ENCODE measurements at places on chromosomes 4 and X.
A peak's percentile ranks its signal among the peaks of the same experiment; 100 is the strongest.

DNA sequence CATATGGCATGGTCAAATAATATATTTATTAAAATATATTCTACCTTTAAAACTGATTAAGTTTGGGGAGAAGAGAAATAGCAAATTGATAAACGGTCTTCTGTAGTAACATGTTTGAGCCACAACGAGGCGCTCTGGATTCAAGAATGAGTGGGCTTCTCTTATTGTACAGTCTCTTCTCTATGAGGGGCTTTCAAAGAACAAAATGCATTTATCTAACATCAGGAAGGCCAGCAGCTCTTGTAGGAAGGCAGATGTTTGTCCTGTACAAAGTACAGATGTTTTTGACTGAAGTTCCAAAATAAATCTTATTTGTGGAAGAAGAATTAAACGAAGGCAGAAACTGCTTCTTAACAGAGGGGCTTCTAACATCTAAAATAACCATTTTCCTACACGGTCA lies 153.6 kb downstream of the RASL11B start:
- peak; percentile 4 for DNase-seq

- DNase-seq = no peak
These were observed 387.5 kb downstream of the PDGFC start for GRCh38 chr4:156584100-156584499.

GRCh38 chr4:73869130-73870055 lies at the start of gene CXCL1:
Gene CXCL1, plus strand, starts transcription at chr4:73869393. Its CDS starts 78 bp downstream, at chr4:73869471.
- no peak for DNase-seq

- no peak for DNase-seq
These were observed 176.5 kb upstream of the NRK start for GRCh38 chrX:105645667-105646357.

DNA sequence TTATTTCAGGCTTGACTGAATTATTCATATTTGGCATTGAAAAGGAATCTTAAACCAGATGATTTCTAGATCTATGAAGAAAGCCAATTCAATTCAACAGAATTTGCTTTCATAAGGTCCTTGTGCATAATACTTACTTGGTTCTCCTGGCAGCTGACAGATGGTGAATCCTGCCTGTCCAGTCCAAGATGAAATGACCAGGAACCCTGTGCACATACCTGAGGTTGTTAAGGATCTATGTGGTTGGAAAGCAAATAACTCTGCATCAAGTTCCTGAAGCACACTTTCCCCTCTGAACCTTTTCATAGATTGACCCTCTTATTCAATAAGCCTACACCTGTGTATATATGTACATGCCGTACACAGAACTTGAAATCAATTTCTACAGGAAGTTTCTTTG lies 562.7 kb downstream of the PPARGC1A start:
- no peak for DNase-seq

DNA sequence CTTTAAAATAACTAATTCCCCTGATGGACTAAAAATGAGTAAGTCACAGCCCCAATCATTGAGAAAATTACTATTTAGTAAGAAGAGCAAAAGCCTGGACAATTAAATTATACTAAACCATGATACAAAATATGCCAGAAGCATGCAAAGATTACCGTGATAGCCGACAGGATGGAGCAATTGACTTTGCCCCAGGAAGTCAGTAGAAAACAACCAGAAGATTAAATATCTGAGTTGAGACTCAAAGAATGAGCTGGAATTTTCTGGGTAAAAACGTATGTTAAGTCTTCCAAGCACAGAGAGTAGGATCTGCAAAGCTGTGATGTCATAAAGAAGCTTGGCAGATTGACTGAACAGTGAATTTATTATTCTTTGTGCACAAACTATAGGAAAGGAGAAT lies 816.1 kb upstream of the TENM3 start:
- no peak for DNase-seq

- DNase-seq = no peak
These were observed 43.3 kb upstream of the SOD3 start for GRCh38 chr4:24751926-24752539.

- DNase-seq = no peak
These were observed 570.9 kb downstream of the ADGRL3 start for GRCh38 chr4:61771056-61771455.

- peak; percentile 4 for DNase-seq
These were observed 1.2 kb downstream of the CHIC2 start for GRCh38 chr4:54063229-54063628.

GRCh38 chrX:69555481-69556041 lies 51.4 kb downstream of the NALF2 start:
- no peak for DNase-seq

- DNase-seq = no peak
These were observed 125.0 kb upstream of the EDNRA start for GRCh38 chr4:147355847-147356246.

GRCh38 chr4:12137575-12137974 lies 708.9 kb upstream of the HS3ST1 start:
- no peak for DNase-seq

GRCh38 chrX:24963823-24964222 lies 51.9 kb downstream of the ARX start:
- no peak for DNase-seq

- DNase-seq = no peak
These were observed 138.7 kb downstream of the F11 start for GRCh38 chr4:186404562-186405134.

GRCh38 chr4:184838249-184839074 lies 12.7 kb upstream of the ACSL1 start:
- DNase-seq = no peak

DNA sequence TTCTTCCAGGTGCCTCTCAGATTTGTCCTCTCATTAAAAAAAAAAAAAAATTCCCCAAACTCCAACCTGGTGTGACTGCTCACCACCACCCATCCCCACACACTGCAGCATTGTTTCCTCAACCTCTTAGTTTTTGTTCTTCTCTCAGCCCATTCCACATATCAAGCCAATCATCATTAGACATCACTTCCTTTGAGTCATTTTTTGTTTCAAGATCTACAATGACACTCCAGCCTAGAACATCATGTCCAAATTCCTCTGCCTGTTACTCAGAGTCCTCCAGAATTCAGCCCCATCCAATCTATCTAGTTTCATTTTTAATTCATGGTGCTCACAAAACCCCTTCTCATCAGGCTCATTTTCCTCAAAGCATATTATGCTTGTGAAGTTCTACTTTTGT lies 262.5 kb upstream of the TEX13A start:
- DNase-seq = no peak

DNA sequence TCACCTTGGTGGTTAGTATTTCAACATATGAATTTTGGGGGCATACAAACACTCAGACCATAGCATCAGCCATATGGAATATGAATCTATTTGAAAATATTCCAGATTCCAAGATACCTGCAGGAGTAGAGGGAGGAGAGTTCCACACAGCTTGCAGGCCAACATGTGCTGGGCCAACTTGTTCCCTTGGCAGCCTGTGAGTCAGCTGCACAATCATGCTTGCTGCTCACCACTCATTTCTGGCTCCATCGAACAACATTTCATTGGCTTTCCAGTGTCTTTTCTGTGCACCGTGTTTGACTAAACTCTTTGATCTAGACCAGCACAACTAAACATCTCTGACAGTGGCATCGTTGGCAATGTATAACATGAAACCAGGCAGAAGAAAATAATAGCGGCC lies 282.5 kb upstream of the RASGEF1B start:
- no peak for DNase-seq

DNA sequence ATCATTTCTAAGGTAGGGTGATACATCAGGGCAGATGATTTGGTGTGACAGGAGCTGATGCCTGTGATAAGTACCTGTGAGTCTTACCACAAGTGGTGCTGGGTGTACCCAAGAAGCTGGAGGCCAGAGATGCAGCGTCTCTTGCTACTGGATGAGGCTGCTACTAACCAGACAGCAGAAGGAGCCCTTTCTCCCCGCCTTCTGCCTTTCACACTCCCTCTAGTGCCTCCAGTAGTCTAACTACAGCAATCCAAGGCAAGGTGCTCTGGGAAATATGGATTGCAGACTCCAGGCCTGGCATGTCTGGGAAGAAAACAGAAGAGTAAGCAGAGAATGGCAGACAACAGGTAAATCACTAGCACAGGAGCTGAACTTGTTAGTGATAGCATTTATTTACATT lies 470.8 kb downstream of the NKX6-1 start:
- no peak for DNase-seq

DNA sequence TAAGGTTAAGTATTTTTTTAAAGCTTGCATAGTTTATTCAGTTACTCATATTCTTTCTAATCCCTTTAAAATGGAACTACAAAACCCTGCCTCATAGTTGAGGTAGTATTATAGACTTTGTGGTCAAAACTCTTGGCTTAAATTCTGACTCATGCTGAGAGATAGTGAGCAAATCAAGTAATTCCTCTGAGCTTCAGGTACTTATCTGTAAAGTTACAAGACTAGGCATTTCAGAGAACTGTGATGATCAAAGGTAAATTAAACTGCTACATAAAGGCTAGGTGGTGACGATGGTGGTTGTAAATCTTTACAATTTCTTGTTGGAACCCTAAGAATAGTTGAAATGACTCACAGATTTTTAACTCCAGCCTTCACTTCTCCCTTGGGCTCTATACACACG lies 3.2 kb upstream of the CLOCK start:
- no peak for DNase-seq

GRCh38 chr4:24516926-24517325 lies 67.4 kb downstream of the DHX15 start:
- DNase-seq = no peak

- DNase-seq = no peak
These were observed 33.2 kb downstream of the PPP2R2C start for GRCh38 chr4:6439120-6439762.

DNA sequence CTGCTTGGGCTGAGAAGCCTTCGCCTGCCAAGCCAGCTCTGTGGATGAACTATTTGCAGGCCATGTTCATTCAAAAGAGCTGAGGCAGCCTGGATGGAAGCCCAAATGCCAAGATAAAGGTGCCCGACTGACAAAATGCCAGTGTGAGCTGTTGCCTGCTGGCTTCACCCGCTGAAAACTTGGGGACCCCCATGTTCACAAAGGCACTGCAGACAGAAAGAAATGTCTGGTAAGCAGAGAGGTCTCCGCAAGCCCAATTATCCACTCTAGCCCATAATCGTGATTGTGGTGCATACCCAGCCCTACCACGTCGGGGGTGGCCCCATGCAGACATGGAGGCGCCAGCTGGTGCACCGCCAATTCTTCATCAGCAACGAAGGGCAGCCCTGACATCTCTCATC lies 13.0 kb upstream of the SMIM20 start:
- DNase-seq = no peak

DNA sequence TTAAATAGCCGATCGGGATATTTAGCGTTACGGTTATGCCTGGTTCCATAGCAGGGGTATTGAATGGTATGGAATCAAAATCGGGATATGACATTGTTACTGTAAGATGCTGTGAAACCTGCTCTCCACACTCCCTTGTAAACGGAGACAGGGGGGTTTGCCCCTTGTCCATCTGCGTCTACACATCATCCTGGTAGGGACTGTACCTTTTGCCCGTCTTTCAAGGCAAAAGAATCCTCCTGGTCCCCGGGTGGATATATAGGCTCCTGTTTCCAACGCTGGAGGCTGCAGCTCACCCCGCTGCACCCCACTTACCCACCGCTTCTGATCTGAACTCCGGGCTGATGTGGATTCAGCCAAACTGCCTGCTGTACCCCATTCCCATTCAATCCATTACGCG lies 189.1 kb downstream of the SHOX start:
- DNase-seq = no peak

- no peak for DNase-seq
These were observed 97.5 kb upstream of the CXXC4 start for GRCh38 chr4:104592183-104592582.

- DNase-seq = no peak
These were observed 243.1 kb upstream of the FTHL17 start for GRCh38 chrX:31314921-31315320.

DNA sequence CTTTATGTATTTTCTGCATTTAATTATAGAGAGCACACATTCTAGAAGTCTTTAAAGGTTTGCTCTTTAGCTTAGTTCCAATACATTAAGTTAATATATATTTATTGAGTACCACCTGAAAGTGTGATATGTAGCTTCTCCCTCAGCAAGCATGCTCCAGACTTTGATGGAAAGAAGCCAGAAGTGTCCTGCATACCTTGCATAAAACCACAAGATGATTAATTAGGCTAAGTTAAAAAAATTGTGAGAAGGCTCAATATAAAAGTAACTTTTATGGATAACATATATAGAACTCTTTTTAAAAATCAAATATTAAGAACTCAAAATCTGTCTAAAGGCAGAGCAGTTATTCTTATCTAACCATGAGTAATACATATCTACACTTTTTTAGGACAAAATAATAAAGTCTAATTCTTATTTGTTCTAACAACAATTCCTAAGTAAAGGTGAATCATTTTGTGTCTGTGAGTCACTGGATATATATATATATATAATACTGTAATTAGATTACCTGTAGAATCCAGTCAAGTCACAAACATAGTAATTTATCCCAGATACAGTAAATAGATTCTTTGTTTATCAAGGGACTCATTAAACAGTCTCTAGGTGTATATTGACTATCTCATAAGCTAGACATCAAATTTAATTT lies 51.2 kb downstream of the INTS12 start:
- no peak for DNase-seq

- DNase-seq = no peak
These were observed 550 bp upstream of the CHM start for GRCh38 chrX:86047936-86048280.

DNA sequence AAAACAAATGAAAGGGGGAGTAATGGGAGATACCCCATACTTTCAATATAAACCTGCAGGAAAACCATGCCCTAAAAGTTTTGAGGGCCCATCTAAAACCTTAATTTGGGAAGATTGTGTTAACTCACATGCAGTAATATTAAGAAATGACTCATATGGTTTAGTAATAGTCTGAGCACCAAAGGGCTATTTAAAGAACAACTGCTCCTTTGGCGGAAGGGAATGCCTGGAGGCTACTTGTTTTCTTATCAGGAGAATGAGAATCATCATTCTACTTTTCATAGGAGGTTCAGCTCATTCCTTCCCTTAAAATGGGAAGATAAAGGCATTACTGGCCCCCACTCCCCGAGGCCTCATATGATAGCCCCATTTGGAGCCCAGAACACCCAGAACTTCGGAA lies 47.6 kb downstream of the SPIN3 start:
- no peak for DNase-seq

DNA sequence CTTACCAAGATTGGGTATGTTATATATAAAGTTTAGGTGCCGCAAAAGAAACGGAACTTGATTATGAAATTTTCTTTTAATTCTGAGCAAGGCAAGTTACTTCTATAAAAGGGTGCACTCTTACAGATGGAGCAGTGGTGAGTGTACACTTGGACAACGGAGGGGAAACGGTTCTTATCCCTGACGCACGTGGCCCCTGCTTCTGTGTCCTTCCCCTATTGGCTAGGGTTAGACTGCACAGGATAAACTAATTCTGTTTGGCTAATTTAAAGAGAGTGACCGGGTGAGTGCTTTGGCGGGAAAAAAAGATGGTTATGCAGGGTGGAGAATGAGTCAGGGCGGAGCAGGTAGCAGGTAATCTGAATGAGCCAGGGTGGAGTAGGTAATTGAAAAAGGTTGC lies 149.5 kb downstream of the GC start:
- no peak for DNase-seq
